ENCODE measurements at places on chromosomes 5 and 9.

DNA sequence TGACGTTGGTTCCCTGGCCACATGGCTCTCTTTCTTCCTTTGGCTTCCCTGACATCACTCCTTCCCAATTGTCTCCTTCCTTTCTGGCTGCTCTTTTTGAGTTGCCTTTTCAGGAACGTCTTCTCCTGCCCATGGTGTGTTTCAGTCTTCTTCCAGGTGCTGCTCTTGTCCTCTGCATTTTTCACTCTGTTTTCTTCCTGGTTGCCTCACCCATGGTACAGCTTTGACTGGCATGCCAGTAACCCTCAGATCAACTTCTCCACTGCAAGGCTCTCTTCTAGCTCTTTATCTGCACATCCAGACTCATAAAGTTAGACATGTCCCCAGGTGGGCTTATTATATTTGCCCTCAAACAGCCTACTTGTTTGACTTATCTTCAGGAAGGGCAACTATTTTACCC is 91.0 kb upstream of the ANKH start:
- H3K4me3 ChIP-seq = no peak overlapping the region
- no peaks in the 10 kb centered on the region for H3K27me3 ChIP-seq
- no peaks in the 10 kb centered on the region for H3K4me1 ChIP-seq
- H3K27ac ChIP-seq = no peak overlapping the region
- H3K36me3 ChIP-seq = no peaks in the 10 kb centered on the region

GRCh38 chr5:75612226-75612569 is 945 bp downstream of the ANKDD1B start:
- no peak for DNase-seq
- H3K27me3 ChIP-seq = no peaks in the 10 kb centered on the region
- H3K27ac ChIP-seq = no peak overlapping the region
- no peaks in the 10 kb centered on the region for H3K4me1 ChIP-seq

DNA sequence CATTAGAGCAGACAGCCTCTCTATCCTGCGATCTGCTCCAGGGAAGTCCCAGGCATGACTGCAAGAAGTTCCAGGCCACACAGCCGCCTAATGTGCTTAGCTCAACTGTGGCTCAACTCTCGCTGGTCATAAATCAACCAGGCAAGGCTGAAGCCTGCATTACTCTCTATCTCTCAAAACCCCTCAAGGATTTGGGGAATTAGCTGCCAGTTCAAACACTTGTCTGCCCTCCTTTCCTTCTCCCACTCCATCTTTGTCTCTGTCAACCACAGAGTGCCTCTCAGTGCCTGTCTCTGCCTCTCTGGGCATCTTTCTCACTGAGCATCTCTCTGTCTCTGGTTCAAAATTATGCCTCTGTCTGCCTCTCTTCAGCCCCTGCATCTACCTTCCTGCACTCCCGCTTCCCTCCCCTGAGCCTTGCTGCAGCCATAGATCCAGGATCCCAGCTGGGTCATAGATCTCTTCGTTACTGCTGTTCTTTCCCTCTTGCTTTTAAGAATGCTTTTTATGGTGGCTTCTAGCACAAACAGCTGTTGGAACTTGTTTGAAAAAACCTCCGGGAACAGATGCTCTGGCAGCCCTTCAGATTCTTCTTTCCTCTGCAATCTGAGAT is 27.9 kb upstream of the GALNT10 start:
- H3K27ac ChIP-seq = no peak overlapping the region
- no peaks in the 10 kb centered on the region for H3K4me1 ChIP-seq
- H3K27me3 ChIP-seq = peaks cover 39% of the 10 kb centered on the region
- no peak for DNase-seq

DNA sequence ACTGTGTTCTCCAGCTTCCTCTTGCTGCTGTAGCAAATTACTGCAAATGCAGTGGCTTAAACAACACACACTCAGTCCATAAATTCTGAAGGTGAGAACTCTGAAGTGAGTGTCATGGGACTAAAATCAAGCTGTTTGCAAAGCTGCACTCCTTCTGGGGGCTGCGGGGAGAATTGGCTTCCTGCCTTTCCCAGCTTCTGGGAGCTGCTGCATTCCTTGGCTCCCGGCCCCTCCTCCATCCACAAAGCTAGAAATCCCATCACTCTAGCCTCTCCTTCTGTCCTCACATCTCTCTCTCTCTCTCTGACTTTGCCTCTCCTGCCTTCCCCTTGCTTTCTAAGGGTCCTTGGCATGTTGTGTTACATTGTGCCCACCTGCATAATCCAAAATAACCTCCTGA is 14.2 kb upstream of the MED10 start:
- DNase-seq = no peak
- H3K4me3 ChIP-seq = no peak overlapping the region
- peaks cover 2% of the 10 kb centered on the region for H3K27me3 ChIP-seq
- H3K27ac ChIP-seq = no peak overlapping the region
- no peaks in the 10 kb centered on the region for H3K36me3 ChIP-seq

GRCh38 chr5:38921174-38921573 is 75.4 kb downstream of the OSMR start:
- no peak overlapping the region for H3K4me3 ChIP-seq
- H3K4me1 ChIP-seq = no peaks in the 10 kb centered on the region
- peaks cover 4% of the 10 kb centered on the region for H3K27me3 ChIP-seq
- H3K27ac ChIP-seq = no peak overlapping the region
- no peak for DNase-seq

DNA sequence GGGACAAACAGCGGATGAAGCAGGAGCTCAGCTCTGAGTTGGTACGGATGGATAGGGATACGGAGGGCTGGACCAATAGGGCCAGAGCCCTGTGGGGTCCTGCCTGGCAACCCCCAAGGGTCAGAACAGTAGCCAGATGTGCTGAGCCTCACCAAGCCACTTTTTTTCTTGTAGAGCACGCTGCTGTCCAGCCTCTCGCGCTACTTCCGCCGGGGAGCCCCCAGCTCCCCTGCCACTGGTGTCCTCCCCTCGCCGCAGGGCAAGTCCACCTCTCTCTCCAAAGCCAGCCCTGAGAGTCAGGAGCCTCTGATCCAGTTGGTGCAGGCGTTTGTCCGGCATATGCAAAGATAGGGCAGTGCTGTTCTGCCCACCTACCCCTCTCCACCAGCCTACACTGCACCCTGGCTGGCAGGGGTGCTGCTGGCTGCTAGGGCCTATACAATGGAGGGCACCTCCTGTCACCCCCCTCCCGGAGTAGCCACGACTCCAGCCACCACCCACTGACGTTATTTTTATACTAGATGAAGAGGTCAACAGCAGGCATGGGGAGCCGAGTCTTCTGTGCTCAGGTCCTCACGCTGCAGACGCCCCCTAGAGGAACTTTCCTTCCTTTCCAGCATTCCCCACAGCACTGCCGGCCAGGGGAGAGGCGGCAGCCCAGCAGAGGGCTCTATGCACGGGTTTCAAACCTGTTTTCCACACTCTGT is 21.6 kb downstream of the SH3GLB2 start:
- H3K4me1 ChIP-seq = no peaks in the 10 kb centered on the region
- H3K27ac ChIP-seq = no peak overlapping the region
- H3K4me3 ChIP-seq = no peak overlapping the region
- peak; percentile 59 for DNase-seq

DNA sequence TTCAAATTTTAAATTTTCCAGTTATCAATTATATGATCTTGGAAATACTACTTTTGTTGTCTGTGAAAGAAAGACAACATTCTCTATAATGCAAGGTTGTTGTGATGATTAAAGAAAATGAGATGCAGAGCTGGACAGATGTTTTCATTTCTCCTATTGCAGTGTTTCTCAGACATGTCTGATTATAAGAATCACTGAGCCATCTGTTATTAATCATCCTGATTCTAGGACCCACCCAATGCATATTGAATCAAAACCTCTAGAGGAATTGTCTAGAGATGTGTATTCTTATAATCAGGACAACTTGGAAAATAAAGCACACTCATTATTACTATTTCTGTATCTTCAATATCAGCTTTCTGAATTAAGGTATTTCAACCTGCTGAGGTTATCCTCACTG is 121.1 kb upstream of the ASTN2 start:
- DNase-seq = no peak
- H3K27ac ChIP-seq = no peak overlapping the region
- no peaks in the 10 kb centered on the region for H3K27me3 ChIP-seq

DNA sequence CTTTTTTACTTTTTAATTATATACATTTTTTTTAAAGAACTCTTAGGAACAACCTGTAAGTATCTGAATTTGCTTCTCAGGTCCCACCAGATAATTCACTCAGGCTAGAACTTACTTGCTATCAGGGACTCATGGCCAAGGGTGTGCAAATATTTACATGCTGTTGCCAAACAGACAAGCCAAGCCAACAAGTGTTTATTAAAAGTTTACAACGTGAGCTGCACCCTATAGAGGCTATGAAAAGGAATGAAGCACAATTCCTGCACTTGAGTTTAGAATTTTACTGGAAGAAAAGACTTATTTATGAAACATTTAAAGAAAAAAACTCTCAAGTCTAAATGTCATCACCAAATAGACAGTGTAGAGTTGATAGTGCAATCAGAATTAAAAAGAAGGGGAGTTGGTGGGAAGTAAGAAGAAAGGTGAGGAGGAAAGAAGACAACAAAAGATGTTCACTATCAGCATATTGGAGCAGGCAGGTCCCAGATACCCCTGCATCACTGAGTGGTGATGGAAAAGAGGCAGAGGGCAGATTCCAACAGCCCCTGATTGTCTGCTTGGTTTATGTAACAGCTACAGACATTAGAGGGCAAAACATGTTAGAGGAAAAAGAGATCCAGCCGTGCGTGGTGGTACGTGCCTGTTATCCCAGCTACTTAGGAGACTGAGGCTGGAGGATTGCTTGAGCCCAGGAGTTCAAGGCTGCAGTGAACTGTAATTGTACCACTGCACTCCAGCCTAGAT is 32.8 kb downstream of the SH3RF2 start:
- no peak for DNase-seq
- no peaks in the 10 kb centered on the region for H3K4me1 ChIP-seq
